ENCODE measurements at places on chromosomes 16 and 17. TPM values are rescaled to one million over a fixed set of nuclear protein-coding genes. Genes with fewer than 3 reads are reported as not detected.

SKA2 gene
- total RNA-seq = 65.9 TPM

PTX4 gene
- total RNA-seq = 2.2 TPM

- peak; percentile 80 for DNase-seq
Measured at GRCh38 chr16:3983081-3983520, 102.6 kb upstream of the CREBBP start.

DNA sequence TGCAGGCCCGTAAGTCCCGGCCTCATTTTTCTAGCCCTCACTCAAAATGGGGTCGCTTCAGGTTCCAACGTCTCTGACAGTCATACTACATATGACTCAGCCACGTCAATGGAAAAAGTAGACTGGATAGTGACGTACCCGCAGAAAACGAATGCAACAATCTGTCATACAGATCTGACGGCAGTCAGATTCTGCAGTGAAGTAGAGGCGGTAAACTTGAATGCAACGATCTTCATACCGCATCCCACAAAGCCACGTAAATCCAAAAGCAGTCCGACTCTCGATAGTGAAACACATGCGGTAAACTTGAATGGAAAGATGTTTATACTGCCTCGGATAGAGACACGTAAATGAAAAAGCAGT, 38.4 kb upstream of the ARL4D start:
- no peak for DNase-seq

DNA sequence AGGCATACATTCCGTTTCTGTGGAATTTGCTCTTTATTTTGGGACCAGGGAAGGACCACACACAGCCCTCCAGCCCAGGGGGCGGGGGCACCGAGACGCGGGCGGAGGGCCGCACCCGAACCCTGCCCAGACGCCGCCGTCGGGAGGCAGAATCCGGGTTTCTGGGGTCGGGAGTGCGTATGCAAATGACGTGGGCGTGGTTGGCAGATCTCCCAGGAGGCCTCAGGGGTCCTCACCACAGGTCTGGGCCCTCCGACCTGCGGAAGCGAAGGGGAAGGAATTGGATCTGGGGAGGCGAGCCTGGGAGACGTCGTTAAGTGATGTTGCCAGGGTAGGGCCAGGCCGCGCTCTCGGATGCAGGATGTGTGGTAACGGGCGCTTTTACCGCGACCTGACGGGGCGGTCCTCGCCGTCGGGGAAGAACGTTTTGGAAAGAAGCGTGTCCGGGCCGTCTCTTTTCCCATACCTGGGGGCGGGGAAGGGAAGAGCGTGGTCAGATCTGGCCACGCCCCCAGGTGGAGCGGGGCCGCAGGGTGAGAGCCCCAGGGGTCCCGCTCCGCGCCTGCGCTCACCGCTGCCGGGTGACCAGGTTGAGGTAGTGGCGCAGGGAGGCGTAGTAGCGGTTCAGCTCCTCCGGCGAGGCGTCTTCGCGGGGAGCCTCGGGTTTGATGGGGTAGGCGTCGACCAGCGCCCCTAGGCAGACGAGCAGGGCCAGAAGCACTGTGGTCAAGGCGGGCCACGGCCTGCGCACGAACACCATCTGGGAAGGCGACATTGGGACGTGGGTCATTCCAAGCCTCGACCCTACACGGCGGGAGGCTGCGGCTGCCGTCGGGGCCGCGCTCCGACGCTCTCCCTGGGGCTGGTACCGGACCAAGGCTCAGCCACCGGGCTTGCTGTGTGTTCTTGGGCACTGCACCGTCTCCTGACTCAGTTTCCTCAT, 745 bp downstream of the PYY start:
- DNase-seq = peak; percentile 39

- no peak for DNase-seq
Measured at GRCh38 chr16:15610369-15610871, 32.5 kb downstream of the MARF1 start.

DNA sequence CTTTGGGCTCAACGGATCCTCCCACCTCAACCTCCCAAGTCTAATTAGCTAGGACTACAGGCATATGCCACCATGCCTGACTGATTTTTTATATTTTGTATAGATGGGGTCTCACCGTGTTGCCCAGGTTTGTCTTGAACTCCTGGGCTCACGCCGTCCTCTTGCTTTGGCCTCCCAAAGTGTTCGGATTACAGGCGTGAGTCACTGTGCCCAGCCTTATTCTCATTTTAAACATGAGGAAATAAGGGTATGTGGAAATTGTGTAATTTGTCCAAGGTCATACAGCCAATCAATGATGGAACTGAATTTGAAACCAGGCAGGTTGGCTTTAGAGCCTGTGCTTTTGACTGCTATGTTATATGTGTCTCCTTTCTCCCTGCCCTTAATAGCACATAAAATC, 27.4 kb upstream of the AQP8 start:
- DNase-seq = no peak

DNA sequence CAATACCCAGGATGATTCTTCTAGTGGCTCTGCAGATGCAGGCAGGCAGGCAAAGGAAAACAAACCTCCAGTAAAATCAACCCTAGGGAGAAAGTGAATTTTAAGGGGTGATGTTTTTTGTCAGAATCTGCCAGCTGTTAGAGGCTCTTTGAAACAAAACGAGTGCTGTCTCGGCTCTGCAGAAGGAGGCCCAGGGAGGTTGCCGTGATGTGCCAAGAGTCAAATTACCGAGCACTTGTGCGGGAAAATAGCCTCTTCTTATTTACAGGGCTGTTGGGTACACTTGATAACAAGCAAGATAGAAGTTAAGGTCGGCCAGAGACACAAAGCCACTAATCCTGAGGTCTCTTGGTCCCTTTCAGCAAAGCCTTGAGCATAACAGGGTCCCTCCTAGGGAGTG, 68.9 kb upstream of the EEF2KMT start:
- no peak for DNase-seq

GRCh38 chr16:30078744-30079143, 3.0 kb downstream of the PPP4C start:
- no peak for DNase-seq

DNA sequence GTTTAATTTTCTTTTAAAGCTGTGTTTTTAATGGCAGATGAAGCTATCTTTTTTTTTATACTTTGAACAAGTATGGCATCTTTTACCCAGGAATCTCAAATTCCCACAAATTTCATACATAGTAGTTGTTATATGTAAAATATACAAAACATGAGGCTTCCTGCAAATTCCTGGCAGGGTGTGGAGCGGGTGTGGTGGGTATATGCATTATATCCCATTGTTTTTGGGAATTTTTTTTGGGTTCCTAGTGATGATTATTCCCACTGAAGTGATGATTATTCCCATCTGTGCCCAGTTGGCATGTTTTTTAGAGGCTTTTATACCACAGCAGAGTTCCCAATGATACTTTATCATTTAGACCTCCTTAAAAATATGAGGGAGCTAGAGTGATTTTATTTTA, 320.4 kb downstream of the ZFHX3 start:
- no peak for DNase-seq

DNA sequence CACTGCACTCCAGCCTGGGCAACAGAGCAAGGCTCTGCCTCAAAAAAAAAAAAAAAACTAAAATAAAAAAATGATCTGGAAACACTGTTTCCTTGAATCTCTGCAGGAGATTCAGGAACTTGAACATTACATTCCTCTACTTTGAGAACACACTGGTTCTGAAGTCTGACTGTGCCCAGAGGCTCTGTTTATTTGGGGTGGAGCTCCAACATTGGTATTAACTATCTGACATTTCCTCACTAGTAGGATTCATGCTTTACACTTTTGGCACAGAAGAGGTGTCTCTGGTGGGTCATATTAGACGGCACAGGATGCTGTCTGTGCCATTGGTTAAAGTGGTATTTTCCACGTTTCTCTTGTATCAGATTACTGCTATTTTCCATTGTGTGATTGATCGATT, 10.4 kb downstream of the SULT1A2 start:
- DNase-seq = no peak

All from glutamatergic neuron (in vitro differentiated cells).